Activated CD8-positive, alpha-beta memory T cell treated with anti-CD3 and anti-CD28 coated beads for 1 hour (primary cell): ENCODE measurements at places on chromosomes 3 and 15.

DNA sequence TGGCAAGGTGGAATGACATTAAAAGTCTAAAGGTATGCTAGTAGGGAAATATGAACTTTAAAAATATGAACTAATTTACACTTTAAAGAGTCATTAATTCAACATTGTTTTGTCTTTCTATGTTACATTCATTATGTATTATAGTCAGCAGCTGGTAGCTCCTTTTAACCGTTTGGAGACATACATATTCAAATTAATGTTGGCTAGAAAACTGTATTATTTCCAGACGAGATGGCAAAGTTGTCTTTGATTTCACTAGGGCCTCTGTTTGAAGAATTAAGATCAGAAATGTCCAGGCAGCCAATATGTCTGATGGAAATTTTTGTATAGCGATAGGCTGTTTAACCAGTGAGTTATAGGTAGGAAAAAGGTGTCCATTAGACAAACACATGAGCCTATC is 817.6 kb downstream of the GRM7 start:
- no peak for DNase-seq

- DNase-seq = no peak
Measured at GRCh38 chr15:88428805-88429605, 38.2 kb downstream of the MRPL46 start.

- no peak for DNase-seq
Measured at GRCh38 chr15:68195336-68196112, 9.6 kb downstream of the CALML4 start.

- DNase-seq = no peak
Measured at GRCh38 chr3:73437828-73438227, 186.9 kb downstream of the PDZRN3 start.

DNA sequence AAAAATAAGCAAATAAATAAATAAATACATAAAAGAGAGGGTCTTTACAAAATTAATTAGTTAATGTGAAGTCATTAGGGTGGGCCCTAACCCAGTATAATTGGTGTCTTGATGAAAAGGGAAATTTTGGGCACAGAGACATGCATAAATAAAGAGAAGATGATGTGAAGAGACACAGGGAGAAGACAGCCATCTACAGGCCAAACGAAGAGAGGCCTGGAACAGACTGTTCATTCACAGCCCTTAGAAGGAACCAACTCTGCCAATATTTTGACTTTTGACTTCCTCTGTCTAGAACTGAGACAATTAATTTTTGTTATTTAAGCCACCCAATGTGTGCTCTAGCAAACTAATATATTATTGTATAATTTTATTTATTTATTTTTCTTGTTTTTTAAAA is 29.6 kb upstream of the SELENOK start:
- no peak for DNase-seq
